ENCODE measurements at places on chromosomes 6 and 20. TPM values are rescaled to one million over a fixed set of nuclear protein-coding genes. Genes with fewer than 3 reads are reported as not detected.

DNA sequence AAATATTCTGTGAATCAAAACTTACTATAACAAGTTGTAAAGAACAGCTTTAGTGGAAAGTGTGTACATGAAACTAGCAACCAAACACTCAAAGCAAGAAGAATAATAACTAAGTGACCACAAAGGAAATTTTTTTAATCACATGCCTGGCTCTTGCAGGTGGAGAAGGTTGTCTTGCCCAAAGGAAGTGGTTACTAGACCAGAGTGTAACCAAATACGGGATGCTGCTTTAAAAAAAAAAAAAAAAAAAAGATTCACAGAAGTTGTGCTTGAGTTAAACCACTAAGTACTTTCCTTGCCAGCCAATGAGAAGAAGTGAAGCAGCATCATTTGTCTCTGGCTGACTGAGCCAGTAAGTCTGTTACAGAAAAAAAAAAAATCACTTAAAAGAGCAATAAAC is 19.1 kb upstream of the HLA-DQB1 start:
- no peak overlapping the region for H3K4me3 ChIP-seq
- no peak overlapping the region for H3K27ac ChIP-seq
- no peaks in the 10 kb centered on the region for H3K4me1 ChIP-seq
- H3K36me3 ChIP-seq, result no peaks in the 10 kb centered on the region

- no peak overlapping the region for H3K4me3 ChIP-seq
- no peaks in the 10 kb centered on the region for H3K36me3 ChIP-seq
- no peaks in the 10 kb centered on the region for H3K27me3 ChIP-seq
- H3K4me1 ChIP-seq, result peaks cover 17% of the 10 kb centered on the region
- DNase-seq, result no peak
- H3K27ac ChIP-seq, result no peak overlapping the region
Observed at GRCh38 chr20:46715292-46715756, 5.9 kb downstream of the SLC2A10 start.

DNA sequence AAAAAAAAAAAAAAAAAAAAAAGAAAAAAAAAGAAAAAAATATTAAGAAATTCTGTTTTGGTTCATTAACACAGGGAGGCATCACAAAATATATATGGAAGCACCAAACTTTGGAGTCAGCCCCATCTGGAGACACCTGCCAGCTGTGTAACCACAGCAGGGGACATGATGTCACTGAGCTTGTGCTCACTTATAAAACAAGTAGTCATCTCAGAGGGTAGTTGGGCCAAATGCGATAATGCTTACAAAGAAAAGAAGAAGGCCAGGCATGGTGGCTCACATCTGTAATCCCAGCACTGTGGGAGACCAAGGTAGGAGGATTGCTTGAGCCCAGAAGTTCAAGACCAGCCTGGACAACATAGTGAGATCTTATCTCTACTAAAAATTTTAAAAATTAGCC is 1.1 kb upstream of the BNIP5 start:
- no peak overlapping the region for H3K27ac ChIP-seq
- peaks cover 10% of the 10 kb centered on the region for H3K4me1 ChIP-seq
- peaks cover 31% of the 10 kb centered on the region for H3K27me3 ChIP-seq
- DNase-seq, result no peak
- no peak overlapping the region for H3K4me3 ChIP-seq

DNA sequence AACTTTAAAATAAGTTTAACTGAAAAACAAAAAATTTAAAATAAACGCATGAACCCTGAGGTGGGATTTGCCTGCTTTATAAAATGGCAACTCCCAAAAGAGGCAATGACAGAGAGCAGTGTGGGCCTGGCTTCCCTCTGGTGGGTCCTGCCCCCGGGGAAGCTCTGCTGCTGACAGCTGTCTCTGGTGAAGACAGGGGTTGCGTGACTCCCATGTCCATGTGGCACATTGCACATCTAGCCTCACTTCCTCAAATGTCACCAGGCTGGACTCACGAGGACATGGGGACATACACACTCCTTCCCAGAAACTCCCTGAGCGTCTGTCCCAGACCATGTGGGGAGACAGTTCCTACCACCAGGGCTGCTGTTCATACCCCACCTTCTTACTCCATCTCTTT is 66.2 kb downstream of the ABHD12 start:
- H3K4me3 ChIP-seq, result no peak overlapping the region
- DNase-seq, result peak; percentile 80
- H3K27ac ChIP-seq, result peak overlapping the region; percentile 47

DNA sequence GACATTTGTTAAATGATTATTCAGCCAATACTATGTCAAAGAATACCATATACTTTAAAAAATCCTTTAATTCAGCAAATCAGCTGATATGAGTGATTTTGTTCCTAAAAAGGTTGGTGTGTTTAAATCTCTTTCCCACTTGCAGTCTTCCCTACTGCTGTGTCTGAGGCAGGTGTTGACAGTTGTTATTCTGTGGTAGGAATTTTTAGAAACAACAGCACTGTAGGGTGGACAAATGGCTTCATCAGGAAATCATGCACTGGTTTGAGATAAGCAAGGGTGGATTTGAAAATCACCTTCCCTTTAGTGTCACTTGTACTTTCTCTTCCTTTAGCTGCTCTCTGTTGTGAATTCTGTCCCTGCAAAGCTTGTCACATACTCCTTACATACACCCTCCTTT is 213.7 kb upstream of the SGK1 start:
- H3K4me3 ChIP-seq, result no peak overlapping the region
- H3K4me1 ChIP-seq, result peaks cover 11% of the 10 kb centered on the region
- H3K27me3 ChIP-seq, result no peaks in the 10 kb centered on the region
- DNase-seq, result no peak
- no peaks in the 10 kb centered on the region for H3K36me3 ChIP-seq
- H3K27ac ChIP-seq, result no peak overlapping the region

DNA sequence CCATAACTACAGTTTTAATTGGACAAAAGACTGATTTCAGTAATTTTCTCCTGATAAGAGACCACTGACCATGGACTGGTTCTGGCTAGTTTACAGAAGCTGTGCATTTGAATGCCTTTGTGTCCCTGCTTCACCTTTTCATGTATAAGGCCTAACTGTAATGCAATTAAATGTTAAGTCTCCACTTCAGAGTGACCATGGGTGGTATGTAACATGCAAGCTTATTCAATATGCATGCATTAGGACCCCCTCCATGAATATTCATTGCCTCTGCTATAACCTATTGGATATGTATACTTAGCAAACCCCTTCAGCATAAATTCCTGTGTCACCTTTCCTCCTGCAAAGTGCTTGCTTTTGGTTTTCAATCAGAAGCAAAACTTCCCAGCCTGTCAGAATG is 2.2 kb downstream of the UBD start:
- no peaks in the 10 kb centered on the region for H3K36me3 ChIP-seq
- peaks cover 15% of the 10 kb centered on the region for H3K4me1 ChIP-seq
- no peak for DNase-seq
- no peak overlapping the region for H3K27ac ChIP-seq
- no peak overlapping the region for H3K4me3 ChIP-seq

- no peaks in the 10 kb centered on the region for H3K36me3 ChIP-seq
- no peaks in the 10 kb centered on the region for H3K4me1 ChIP-seq
- no peaks in the 10 kb centered on the region for H3K27me3 ChIP-seq
- no peak for DNase-seq
- H3K27ac ChIP-seq, result no peak overlapping the region
Observed at GRCh38 chr20:29119141-29119540, 2138.3 kb upstream of the DEFB115 start.

GRCh38 chr6:47822856-47823554 is 41.2 kb downstream of the OPN5 start:
- no peaks in the 10 kb centered on the region for H3K4me1 ChIP-seq
- DNase-seq, result no peak
- no peaks in the 10 kb centered on the region for H3K36me3 ChIP-seq
- no peak overlapping the region for H3K27ac ChIP-seq
- H3K4me3 ChIP-seq, result no peak overlapping the region
- H3K27me3 ChIP-seq, result no peaks in the 10 kb centered on the region

DNA sequence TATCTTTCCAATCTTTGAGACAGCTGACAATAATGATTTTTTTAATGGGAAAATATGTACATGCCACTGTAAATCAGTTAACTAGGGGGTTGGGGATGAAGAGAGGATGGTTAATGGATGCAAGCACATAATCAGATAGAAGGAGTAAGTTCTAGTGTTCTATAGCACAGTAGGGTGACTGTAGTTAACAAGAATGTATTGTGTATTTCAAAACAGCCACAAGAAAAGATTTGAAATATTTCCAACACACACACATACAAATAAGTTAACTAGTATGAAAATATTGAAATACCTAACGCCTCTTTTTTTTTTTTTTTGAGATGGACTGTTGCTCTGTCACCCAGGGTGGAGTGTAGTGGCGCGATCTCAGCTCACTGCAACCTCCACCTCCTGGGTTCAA is 153.4 kb upstream of the SALL4 start:
- H3K27ac ChIP-seq, result no peak overlapping the region
- no peaks in the 10 kb centered on the region for H3K27me3 ChIP-seq
- H3K36me3 ChIP-seq, result no peaks in the 10 kb centered on the region
- no peak for DNase-seq
- H3K4me3 ChIP-seq, result no peak overlapping the region

- no peak overlapping the region for H3K4me3 ChIP-seq
- H3K36me3 ChIP-seq, result no peaks in the 10 kb centered on the region
- no peaks in the 10 kb centered on the region for H3K27me3 ChIP-seq
- H3K27ac ChIP-seq, result no peak overlapping the region
- DNase-seq, result no peak
- H3K4me1 ChIP-seq, result peaks cover 2% of the 10 kb centered on the region
Observed at GRCh38 chr20:50057714-50058053, 55.3 kb downstream of the UBE2V1 start.

DNA sequence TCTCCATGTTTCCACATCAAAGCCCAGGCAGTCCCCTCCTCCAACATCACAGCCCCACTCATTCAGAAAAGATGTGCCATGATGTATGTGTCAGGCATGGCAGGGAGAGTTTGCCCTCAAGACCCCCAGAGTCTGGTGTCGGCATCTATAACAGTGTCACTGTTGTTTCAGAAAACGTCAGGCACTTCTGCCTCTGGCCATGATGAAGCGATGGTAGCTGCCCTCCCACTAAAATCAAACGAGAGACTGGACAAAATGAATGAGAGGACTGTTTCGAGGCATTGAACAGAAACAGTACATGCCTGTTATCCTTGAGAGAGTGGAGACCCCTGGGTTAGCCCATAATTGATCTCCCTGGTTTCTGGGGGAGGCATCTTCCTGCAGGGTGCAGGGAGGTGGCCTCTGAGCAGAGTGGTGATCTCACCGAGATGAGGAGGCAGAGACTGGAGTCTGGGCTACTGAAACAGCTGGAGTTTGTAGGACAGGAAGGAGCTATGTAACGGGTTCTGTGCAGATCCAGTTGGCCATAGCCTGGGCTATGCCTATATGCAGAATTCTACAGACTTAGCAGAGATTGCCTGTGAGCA is 144.5 kb downstream of the SYCP2 start:
- no peak for DNase-seq
- H3K27ac ChIP-seq, result no peak overlapping the region
- no peaks in the 10 kb centered on the region for H3K36me3 ChIP-seq
- H3K4me1 ChIP-seq, result no peaks in the 10 kb centered on the region
- peaks cover 4% of the 10 kb centered on the region for H3K27me3 ChIP-seq
- no peak overlapping the region for H3K4me3 ChIP-seq

- DNase-seq, result peak; percentile 52
- H3K4me1 ChIP-seq, result no peaks in the 10 kb centered on the region
- H3K27me3 ChIP-seq, result peaks cover 30% of the 10 kb centered on the region
- H3K27ac ChIP-seq, result no peak overlapping the region
- no peaks in the 10 kb centered on the region for H3K36me3 ChIP-seq
- no peak overlapping the region for H3K4me3 ChIP-seq
Observed at GRCh38 chr20:36315545-36316351, 9.6 kb downstream of the DLGAP4 start.

- H3K4me1 ChIP-seq, result no peaks in the 10 kb centered on the region
- H3K27ac ChIP-seq, result no peak overlapping the region
- no peak overlapping the region for H3K4me3 ChIP-seq
Observed at GRCh38 chr20:9323622-9324021, 190.8 kb upstream of the LAMP5 start.

GRCh38 chr6:95431637-95432228 is 145.6 kb upstream of the MANEA start:
- H3K27me3 ChIP-seq, result no peaks in the 10 kb centered on the region
- no peak overlapping the region for H3K27ac ChIP-seq
- H3K36me3 ChIP-seq, result no peaks in the 10 kb centered on the region
- no peaks in the 10 kb centered on the region for H3K4me1 ChIP-seq
- no peak for DNase-seq

DNA sequence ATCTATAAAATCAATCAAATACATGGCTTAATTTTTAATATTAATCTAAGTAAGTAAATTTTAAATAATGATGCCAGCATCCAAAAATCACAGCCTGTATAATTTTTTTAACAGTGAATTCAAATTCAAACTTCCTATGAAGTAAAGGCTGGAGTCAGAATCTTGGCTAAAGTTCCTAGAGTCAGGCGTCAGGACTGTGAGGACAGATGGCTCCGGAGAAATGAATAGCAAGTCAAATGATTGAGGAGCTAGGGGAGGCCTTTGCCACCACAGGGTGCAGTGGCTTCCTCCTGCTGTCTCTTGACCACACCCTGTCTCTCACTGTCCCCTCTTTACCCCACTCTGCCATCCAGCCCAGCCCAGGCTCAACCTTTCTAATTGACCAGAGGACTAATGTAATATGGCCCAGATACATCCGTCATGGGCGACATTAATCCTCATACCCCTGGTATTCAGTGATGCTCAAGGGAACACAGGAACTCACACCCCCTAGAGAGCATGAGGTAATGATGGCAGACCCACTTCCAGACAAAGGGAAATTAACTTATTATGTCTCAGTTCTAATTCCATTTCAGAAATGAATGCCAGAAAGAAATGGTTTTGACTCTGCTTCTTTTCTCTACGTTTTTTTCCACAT is 53.4 kb downstream of the OPRM1 start:
- no peak overlapping the region for H3K27ac ChIP-seq
- H3K36me3 ChIP-seq, result no peaks in the 10 kb centered on the region
- H3K4me3 ChIP-seq, result no peak overlapping the region
- no peak for DNase-seq

GRCh38 chr20:48056218-48056617 is 270.9 kb upstream of the SULF2 start:
- no peak overlapping the region for H3K27ac ChIP-seq
- H3K36me3 ChIP-seq, result no peaks in the 10 kb centered on the region
- no peaks in the 10 kb centered on the region for H3K4me1 ChIP-seq
- DNase-seq, result no peak
- no peaks in the 10 kb centered on the region for H3K27me3 ChIP-seq

GRCh38 chr20:62028384-62028783 is 37.3 kb downstream of the TAF4 start:
- H3K36me3 ChIP-seq, result no peaks in the 10 kb centered on the region
- no peak for DNase-seq
- H3K27me3 ChIP-seq, result no peaks in the 10 kb centered on the region
- H3K4me3 ChIP-seq, result no peak overlapping the region
- no peak overlapping the region for H3K27ac ChIP-seq
- peaks cover 28% of the 10 kb centered on the region for H3K4me1 ChIP-seq

FGD2 gene
- total RNA-seq, result 56.9 TPM

MYL9 gene
- total RNA-seq, result 410 TPM

PLCB4 gene
- 7.9 TPM for total RNA-seq

RUNX2 gene
- total RNA-seq, result 4.6 TPM

CALHM5 gene
- total RNA-seq, result 1.9 TPM

SMOC2 gene
- total RNA-seq, result 33.1 TPM

GLP1R gene
- total RNA-seq, result not detected

ELMO2 gene
- 57.0 TPM for total RNA-seq

SLC17A3 gene
- not detected for total RNA-seq

FHL5 gene
- total RNA-seq, result 40.1 TPM

COL21A1 gene
- total RNA-seq, result 15.6 TPM
